ENCODE measurements at places on chromosomes 16 and 17. TPM values are rescaled to one million over a fixed set of nuclear protein-coding genes. Genes with fewer than 3 reads are reported as not detected.

DNA sequence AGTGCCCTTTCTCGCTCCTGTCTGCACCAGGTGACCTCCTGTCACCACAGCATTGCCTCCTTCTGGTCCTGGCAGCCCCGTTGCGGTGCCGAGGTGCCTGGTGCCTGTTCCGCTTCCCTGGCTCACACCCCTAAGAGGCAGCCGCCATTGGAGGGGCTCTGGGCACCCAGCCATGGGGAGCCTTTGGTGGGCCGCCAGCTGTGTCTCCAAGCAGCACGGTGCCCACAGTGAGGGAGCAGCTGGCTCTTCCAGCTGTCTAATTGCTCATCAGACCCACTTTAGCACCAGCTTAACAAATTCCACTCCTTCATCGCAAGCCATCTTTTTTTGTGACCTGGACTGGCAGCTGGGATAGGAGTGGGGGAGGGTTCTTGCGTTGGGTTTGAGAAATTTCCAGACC is 276.1 kb downstream of the SNX29 start:
- no peaks in the 10 kb centered on the region for H3K27me3 ChIP-seq
- no peaks in the 10 kb centered on the region for H3K4me1 ChIP-seq
- no peaks in the 10 kb centered on the region for H3K36me3 ChIP-seq
- H3K27ac ChIP-seq = no peak overlapping the region
- no peak for DNase-seq
- no peak overlapping the region for H3K4me3 ChIP-seq

DNA sequence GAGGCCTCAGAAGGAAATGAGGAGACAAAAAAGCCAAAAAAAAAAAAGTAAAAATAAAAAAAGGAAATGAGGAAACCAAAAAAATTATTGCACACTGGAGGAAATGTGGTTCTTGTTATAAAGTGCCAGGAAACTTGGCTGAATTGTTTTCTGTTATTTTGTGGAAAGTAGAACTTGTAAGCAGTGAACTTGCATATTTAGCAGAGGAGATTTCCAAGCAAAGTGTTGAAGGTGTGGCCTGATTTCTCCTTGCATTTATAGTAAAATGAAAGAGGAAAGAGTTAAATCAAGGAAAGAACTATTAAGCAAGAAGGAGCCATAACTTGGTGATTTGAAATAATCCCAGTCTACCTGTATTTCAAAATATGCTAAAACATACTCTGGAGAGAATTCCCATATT is 34.1 kb upstream of the CPPED1 start:
- peaks cover 10% of the 10 kb centered on the region for H3K27me3 ChIP-seq
- no peak overlapping the region for H3K27ac ChIP-seq
- no peak overlapping the region for H3K4me3 ChIP-seq
- peaks cover 6% of the 10 kb centered on the region for H3K4me1 ChIP-seq

- H3K36me3 ChIP-seq = peaks cover 61% of the 10 kb centered on the region
- H3K27ac ChIP-seq = peak overlapping the region; percentile 94
- H3K4me3 ChIP-seq = peak overlapping the region; percentile 96
- H3K4me1 ChIP-seq = peaks cover 45% of the 10 kb centered on the region
Observed at GRCh38 chr17:14068542-14069250, 608 bp upstream of the COX10 start.

GRCh38 chr16:53043986-53044601 is 8.6 kb downstream of the CHD9NB start:
- no peak overlapping the region for H3K4me3 ChIP-seq
- H3K27me3 ChIP-seq = peaks cover 7% of the 10 kb centered on the region
- DNase-seq = no peak
- H3K27ac ChIP-seq = no peak overlapping the region

- H3K4me3 ChIP-seq = no peak overlapping the region
- no peak for DNase-seq
- no peaks in the 10 kb centered on the region for H3K36me3 ChIP-seq
- H3K27ac ChIP-seq = no peak overlapping the region
- peaks cover 16% of the 10 kb centered on the region for H3K27me3 ChIP-seq
Observed at GRCh38 chr17:7747635-7748071, 30.1 kb downstream of the DNAH2 start.

DNA sequence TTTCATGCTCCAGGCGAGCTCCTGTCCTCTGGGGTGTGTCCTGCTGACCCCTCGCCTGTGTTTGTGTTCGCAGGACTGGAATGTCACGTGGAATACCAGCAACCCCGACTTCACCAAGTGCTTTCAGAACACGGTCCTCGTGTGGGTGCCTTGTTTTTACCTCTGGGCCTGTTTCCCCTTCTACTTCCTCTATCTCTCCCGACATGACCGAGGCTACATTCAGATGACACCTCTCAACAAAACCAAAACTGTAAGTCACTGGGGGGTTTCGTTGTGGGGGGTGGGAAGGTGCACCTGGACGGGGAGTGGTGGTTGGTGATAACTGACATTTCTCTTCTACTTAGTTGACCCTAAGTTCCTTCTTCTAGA is 58.3 kb downstream of the ABCC1 start:
- H3K27ac ChIP-seq = peak overlapping the region; percentile 88
- peaks cover 20% of the 10 kb centered on the region for H3K4me1 ChIP-seq
- peaks cover 70% of the 10 kb centered on the region for H3K36me3 ChIP-seq
- H3K27me3 ChIP-seq = no peaks in the 10 kb centered on the region

DNA sequence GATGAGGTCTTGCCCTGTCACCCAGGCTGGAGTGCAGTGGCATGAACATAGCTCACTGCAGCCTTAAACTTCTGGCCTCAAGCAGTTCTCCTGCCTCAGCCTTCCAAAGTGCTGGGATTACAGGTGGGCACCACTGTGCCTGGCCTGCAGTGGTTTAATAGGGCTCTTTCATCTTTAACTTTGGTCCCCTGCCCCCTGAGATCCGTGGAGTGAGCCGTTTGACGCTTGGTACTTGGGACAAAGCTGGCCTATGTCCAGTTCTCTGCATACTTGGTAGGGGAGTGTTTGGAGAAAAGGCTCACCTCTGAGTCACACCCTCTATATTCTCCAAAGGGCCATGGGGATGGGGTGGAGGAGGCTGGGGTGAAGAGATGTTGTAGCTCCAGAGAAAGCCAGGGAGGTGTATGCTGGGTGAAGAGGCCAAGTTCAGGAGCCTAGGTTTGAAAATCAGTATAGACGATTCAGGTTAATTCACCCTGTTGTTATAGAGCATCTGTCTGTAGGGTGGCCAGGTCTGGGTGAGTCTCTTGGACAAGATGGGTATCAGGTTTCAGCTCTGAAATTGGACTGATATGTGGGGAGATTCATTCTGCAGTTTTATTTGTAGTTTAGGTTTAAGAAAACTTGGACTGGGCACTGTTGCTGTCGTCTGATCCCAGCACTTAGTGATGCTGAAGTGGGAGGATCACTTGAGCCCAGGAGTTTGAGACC is 17.6 kb downstream of the ABCC1 start:
- H3K36me3 ChIP-seq = peaks cover 94% of the 10 kb centered on the region
- peak overlapping the region; percentile 40 for H3K27ac ChIP-seq
- peaks cover 30% of the 10 kb centered on the region for H3K4me1 ChIP-seq
- H3K4me3 ChIP-seq = no peak overlapping the region

DNA sequence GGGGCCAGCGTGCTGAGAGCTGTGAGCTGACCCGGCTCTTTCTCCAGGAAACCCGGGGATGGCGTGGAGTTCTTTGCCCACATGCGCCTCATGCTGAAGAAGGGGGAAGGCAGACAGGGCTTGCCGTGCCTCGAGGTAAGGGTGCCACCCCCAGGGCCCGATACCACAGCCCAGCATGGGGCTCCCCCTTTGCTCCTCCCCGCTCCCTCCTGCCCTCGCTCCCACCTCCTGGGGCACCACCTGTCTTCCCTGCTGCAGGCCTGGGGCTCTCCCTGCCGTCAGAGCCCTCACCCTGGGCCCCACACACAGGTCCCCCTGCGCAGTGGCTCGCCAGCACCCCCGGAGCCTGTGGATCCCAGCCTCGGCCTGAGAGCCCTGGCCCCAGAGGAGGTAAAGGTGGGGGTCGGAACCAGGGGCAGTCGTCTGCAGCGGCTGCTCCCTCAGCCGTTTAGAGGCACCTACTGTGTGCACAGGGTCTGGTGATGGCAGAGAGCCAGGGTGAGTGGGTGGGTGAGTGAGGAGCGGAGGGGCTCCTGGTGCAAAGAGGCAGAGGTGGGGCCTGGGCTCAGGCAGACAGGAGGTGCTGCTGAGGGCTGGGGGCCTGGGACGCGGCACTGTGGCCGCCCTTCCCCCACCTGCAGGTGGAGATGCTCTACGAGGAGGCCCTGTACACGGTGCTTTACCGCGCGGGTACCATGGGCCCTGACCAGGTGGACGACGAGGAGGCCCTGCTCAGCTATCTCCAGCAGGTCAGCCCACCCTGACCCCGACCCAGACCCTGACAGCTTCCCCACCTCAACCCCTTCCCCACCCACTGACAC is 5.6 kb downstream of the BAIAP3 start:
- peaks cover 15% of the 10 kb centered on the region for H3K27me3 ChIP-seq
- no peak overlapping the region for H3K4me3 ChIP-seq
- no peak overlapping the region for H3K27ac ChIP-seq
- no peaks in the 10 kb centered on the region for H3K36me3 ChIP-seq
- peaks cover 12% of the 10 kb centered on the region for H3K4me1 ChIP-seq

DNA sequence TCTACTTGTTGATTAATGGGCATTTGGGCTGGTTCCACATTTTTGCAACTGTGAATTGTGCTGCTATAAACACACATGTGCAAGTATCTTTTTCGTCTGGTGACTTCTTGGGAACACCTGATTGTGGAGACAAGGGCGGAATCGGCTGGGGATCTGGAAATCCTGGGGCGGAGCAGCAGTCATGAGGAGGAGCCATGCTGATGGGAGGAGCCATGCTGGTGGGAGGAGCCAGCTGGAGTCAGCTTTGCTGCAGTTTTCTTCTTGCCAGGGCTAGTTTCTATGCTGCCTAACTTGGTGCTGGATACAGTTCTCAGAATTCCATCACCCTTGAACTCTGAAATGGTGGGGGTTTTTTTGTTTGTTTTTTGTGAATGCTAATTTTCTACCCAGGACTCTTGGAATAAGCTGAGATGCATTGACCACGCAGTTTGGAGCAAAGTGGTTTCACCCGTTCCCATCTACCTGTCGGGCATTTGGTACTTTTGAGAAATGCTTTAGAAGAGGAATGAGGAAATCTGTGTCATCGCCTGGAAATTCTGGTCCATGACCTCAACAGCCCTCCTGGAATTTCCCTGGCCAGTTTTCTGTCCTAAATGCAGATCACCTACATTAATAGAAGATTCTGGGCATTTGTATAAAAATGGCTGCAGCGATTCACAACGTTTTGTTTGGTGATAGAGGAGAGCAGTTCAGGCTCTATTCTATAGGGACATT is 217.4 kb upstream of the ZFHX3 start:
- H3K4me3 ChIP-seq = no peak overlapping the region
- no peak for DNase-seq
- no peaks in the 10 kb centered on the region for H3K27me3 ChIP-seq
- H3K27ac ChIP-seq = no peak overlapping the region
- no peaks in the 10 kb centered on the region for H3K36me3 ChIP-seq

DNA sequence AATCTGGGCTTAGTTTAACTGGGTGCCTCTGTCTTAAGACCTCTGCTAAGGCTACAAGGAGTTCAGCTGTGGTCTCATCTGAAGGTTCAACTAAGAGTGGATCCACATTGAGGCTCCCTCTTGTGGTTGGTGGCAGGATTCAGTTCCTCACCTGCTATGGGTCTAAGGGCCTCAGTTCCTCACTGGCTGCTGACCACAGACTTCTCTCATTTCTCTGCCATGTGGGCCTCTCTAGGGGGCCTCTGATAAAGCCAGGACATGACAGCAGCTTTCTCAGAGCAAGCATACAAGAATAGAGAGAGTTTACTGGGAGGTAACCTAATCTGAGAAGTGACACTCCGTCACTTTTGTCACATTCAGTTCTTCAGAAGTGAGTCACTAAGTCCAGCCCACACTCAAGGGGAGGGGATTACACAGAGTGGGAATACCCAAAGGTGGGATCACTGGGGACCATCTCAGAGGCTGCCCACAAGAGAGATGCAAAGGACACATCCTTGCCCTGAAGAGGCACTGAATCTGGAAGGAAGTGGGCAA is 19.2 kb upstream of the ABAT start:
- peak overlapping the region; percentile 62 for H3K27ac ChIP-seq
- peak; percentile 21 for DNase-seq
- H3K36me3 ChIP-seq = no peaks in the 10 kb centered on the region
- no peak overlapping the region for H3K4me3 ChIP-seq
- H3K27me3 ChIP-seq = no peaks in the 10 kb centered on the region
- peaks cover 14% of the 10 kb centered on the region for H3K4me1 ChIP-seq

GRCh38 chr16:80707686-80708085 is 96.7 kb downstream of the CDYL2 start:
- H3K36me3 ChIP-seq = no peaks in the 10 kb centered on the region
- peaks cover 6% of the 10 kb centered on the region for H3K4me1 ChIP-seq
- H3K4me3 ChIP-seq = no peak overlapping the region
- H3K27ac ChIP-seq = no peak overlapping the region
- H3K27me3 ChIP-seq = no peaks in the 10 kb centered on the region

- no peak for DNase-seq
- peaks cover 21% of the 10 kb centered on the region for H3K36me3 ChIP-seq
- H3K4me1 ChIP-seq = peaks cover 30% of the 10 kb centered on the region
Observed at GRCh38 chr16:81443688-81444447, 740 bp upstream of the CMIP start.

- H3K4me3 ChIP-seq = no peak overlapping the region
- DNase-seq = no peak
- no peak overlapping the region for H3K27ac ChIP-seq
Observed at GRCh38 chr17:72184805-72185204, 64.0 kb downstream of the SOX9 start.

DNA sequence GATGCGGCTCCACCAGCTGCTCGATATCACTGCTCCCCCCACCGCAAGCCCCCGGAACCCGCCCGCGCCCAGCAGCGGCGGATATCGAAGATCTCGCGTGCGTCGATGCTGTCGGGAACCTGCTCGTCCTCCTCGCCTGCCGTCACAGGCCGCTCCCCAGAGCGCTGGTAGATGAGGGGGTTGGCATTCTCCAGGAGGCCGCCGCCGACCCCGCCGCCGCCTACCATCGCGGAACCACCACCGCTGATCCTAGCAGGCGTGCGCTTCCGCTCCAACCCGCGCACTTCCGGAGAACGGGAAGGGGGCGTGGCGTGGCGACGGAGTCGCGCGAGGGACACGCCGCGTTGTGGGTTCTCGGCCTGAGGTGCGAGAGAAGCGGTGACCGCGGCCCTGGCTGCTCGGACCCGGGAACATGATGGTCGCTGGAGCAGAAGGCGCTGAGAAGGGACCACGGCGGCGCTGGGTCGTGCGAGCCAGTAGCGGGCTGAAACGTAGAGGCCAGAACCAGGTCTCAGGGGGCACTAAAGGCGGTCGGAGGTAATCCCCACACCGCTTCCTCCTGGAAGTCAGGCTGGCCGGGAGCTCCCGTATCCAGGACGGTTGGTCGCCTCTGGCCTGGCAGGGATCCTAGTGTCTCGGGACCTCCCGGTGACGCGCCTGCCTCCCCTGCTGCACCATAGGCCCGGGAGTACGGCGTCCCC is at the start of gene CIAO2B:
Gene CIAO2B (minus strand): TSS at position 265 of the 701 bp plus-strand sequence. CDS start 38 bp downstream, at position 227.
- H3K27me3 ChIP-seq = no peaks in the 10 kb centered on the region
- H3K4me1 ChIP-seq = peaks cover 48% of the 10 kb centered on the region
- peak within 1 kb of the TSS; percentile 94 for H3K4me3 ChIP-seq

Gene KRTAP3-1
- not detected for total RNA-seq

Gene MPO
- total RNA-seq = not detected

Gene OR1F1
- total RNA-seq = not detected

Gene KCNG4
- not detected for total RNA-seq

Gene CCL16
- total RNA-seq = not detected

Gene SAP30BP
- 97.6 TPM for total RNA-seq

Gene GPR179
- total RNA-seq = not detected

Gene TMEM88
- 4.1 TPM for total RNA-seq

Gene CDK3
- 7.4 TPM for total RNA-seq

Gene NTN3
- not detected for total RNA-seq

Gene PMFBP1
- total RNA-seq = not detected

Gene TNFRSF17
- total RNA-seq = not detected

Gene HIGD1B
- not detected for total RNA-seq
